Activated CD8-positive, alpha-beta T cell treated with anti-CD3 and anti-CD28 coated beads for 36 hours (primary cell): ENCODE measurements at places on chromosomes 3 and 15. TPM values are rescaled to one million over a fixed set of nuclear protein-coding genes. Genes with fewer than 3 reads are reported as not detected.

The CYP8B1 gene
- total RNA-seq, result not detected

DNA sequence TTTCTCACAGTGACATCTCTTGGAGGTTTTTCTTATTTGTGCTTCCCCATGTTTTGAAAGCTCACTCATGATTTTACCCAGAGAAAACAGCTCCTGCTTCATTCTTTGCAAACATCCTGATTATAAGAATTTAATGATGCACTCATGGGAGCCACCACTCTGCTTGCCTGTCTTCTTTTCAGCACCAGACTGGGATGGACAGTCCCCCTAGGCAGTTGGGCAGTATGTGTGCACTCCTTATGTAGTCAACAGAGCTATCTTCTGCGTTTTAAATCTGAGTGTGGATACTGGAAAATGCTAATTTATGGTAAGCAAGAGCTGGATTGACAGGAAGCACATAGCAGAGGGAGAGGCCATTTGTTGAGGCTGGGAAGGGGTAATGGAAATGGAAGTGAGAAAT is 276.1 kb downstream of the AGBL1 start:
- DNase-seq, result no peak
- no peak overlapping the region for H3K27ac ChIP-seq
- H3K36me3 ChIP-seq, result no peaks in the 10 kb centered on the region
- H3K4me1 ChIP-seq, result no peaks in the 10 kb centered on the region
- no peaks in the 10 kb centered on the region for H3K27me3 ChIP-seq

- no peak for DNase-seq
- no peaks in the 10 kb centered on the region for H3K4me1 ChIP-seq
- H3K27me3 ChIP-seq, result no peaks in the 10 kb centered on the region
- no peaks in the 10 kb centered on the region for H3K36me3 ChIP-seq
- H3K4me3 ChIP-seq, result no peak overlapping the region
Measured at GRCh38 chr3:70383360-70383831, 71.0 kb upstream of the MDFIC2 start.

The RTP1 gene
- total RNA-seq, result not detected

GRCh38 chr3:53243165-53243564 is 12.7 kb downstream of the TKT start:
- no peak overlapping the region for H3K27ac ChIP-seq
- no peaks in the 10 kb centered on the region for H3K27me3 ChIP-seq
- H3K4me1 ChIP-seq, result peaks cover 17% of the 10 kb centered on the region
- H3K4me3 ChIP-seq, result no peak overlapping the region

GRCh38 chr3:141452045-141452444 is 34.8 kb upstream of the RASA2 start:
- no peak overlapping the region for H3K4me3 ChIP-seq
- H3K36me3 ChIP-seq, result no peaks in the 10 kb centered on the region
- H3K27ac ChIP-seq, result no peak overlapping the region
- DNase-seq, result peak; percentile 63
- no peaks in the 10 kb centered on the region for H3K27me3 ChIP-seq

- no peak overlapping the region for H3K4me3 ChIP-seq
- H3K36me3 ChIP-seq, result no peaks in the 10 kb centered on the region
- H3K27ac ChIP-seq, result no peak overlapping the region
- DNase-seq, result peak; percentile 50
- H3K27me3 ChIP-seq, result peaks cover 4% of the 10 kb centered on the region
- peaks cover 8% of the 10 kb centered on the region for H3K4me1 ChIP-seq
Measured at GRCh38 chr3:122661633-122662032, 19.0 kb upstream of the PARP14 start.

DNA sequence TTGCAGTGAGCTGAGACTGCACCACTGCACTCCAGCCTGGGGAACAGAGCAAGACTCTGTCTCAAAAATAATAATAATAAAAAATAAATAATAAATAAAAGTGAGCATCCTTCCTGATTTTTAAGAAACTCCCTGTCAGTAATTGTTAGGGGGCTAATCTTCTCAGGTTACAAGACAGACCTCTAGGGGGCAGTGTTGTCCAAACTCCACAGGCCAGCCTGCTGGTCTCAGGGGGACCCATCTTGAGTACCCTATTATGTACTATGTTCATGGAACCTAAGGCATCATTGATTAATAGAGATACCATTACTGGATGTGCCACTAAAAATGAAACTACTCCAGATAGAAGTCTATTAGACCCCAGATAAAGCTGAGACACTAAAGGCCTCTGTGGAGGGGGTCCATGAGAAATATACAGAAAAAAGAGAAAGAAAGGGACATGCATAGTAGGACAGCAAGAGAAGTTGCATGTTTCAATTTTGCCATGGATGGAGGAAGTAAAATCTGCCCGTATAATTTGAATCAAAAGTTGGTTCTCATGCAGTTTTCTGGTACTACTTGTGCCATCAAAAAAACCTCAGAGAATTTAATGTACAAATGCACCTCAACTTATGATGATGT is 85.5 kb upstream of the CDV3 start:
- H3K36me3 ChIP-seq, result no peaks in the 10 kb centered on the region
- no peak overlapping the region for H3K27ac ChIP-seq
- no peak overlapping the region for H3K4me3 ChIP-seq
- peaks cover 56% of the 10 kb centered on the region for H3K4me1 ChIP-seq
- no peaks in the 10 kb centered on the region for H3K27me3 ChIP-seq

The PXK gene
- total RNA-seq, result 22.2 TPM

- H3K36me3 ChIP-seq, result no peaks in the 10 kb centered on the region
- H3K27ac ChIP-seq, result peak overlapping the region; percentile 76
- peaks cover 42% of the 10 kb centered on the region for H3K4me1 ChIP-seq
- peaks cover 92% of the 10 kb centered on the region for H3K27me3 ChIP-seq
- H3K4me3 ChIP-seq, result peak overlapping the region; percentile 77
Measured at GRCh38 chr15:59997070-59997701, 6.9 kb upstream of the FOXB1 start.

DNA sequence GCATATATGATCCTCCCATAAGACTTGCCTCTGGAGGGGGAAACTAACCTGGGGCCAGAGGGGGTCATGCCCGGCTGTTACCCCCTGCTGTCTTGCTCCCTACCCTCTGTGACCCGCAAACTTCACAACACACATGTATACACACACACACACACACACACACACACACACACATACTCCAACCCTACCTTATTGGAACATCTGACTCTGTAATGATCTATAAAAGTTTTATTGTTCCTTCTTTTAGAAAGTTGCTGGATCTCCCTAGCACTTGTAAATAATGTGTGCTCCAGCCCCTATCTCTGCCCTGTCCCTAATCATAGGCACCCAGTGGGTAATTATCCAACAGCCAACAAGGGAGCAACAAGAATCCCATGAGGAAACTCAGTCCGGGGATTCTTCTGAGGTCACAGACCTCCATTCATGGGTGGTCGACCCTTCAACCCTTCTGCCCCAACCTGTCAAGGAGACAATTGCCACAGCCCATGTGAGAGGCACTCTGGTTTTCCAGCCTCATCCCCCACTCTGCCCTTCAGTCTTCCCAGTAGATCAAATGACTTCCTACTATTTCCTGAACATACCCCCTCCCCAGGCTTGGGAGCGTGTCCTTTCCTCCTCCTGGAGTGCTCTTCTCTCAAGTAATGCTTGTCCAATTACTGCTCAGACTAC is 14.0 kb upstream of the TPM1 start:
- no peak overlapping the region for H3K4me3 ChIP-seq
- H3K27ac ChIP-seq, result no peak overlapping the region
- DNase-seq, result no peak
- H3K4me1 ChIP-seq, result no peaks in the 10 kb centered on the region
- peaks cover 12% of the 10 kb centered on the region for H3K27me3 ChIP-seq

The SLC28A2 gene
- not detected for total RNA-seq

The LRRIQ4 gene
- total RNA-seq, result not detected

GRCh38 chr3:177561365-177561764 is 364.1 kb upstream of the TBL1XR1 start:
- H3K27ac ChIP-seq, result no peak overlapping the region
- no peak overlapping the region for H3K4me3 ChIP-seq
- DNase-seq, result no peak
- no peaks in the 10 kb centered on the region for H3K36me3 ChIP-seq

DNA sequence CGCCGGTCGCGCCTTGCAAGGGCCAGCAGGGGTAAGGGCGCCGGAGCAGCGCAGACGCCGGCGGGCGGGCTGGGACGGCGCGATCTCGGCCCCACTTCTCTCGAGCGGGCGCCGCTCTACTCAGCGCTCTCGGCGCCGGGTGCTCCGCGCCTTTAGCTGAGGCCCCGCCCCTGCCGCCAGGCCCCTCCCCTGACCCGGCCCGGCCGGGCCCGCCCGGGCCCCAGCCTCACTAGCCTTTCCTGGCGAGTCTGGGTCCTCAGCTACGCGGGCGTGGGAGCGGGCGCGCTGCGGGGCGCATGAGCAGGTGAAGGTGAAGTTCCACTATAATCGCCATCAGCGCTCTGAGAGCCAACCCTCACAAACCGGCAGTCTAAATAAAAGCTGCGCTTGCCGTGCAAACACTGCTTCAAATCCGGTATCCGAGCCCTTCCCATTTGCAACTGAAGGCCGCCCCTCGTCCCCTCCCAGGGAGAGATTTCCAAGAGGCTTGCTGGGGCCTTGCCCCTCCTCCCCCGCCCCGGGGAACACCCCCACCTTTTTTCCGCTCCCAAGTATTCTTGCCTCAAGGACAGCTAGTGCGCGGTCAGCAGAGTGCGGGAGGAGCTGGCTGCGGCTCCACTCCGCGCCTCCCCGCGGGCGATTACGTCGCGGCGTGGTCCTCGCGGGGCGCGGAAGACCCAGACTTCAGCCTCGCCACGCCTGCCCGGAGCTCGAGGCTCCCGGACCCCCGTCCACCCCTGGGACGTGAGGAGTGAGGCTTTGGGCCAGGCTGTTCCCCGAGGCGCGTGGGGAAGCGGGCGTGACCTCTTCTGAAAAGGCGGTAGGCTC is at the start of gene RPP25:
RPP25 (minus strand) TSS at position 125 of the 828 bp plus-strand sequence. CDS start 189 bp downstream, outside the sequence.
- DNase-seq, result peak; percentile 74
- H3K36me3 ChIP-seq, result no peaks in the 10 kb centered on the region
- H3K27ac ChIP-seq, result no peak within 1 kb of the TSS
- peak within 1 kb of the TSS; percentile 69 for H3K4me3 ChIP-seq
- peaks cover 54% of the 10 kb centered on the region for H3K4me1 ChIP-seq

The PLS1 gene
- total RNA-seq, result 4.7 TPM

- no peak for DNase-seq
- H3K4me1 ChIP-seq, result peaks cover 27% of the 10 kb centered on the region
- H3K4me3 ChIP-seq, result no peak overlapping the region
- peaks cover 43% of the 10 kb centered on the region for H3K36me3 ChIP-seq
- H3K27me3 ChIP-seq, result no peaks in the 10 kb centered on the region
- peak overlapping the region; percentile 2 for H3K27ac ChIP-seq
Measured at GRCh38 chr3:14458434-14459275, 56.2 kb downstream of the SLC6A6 start.

The IRAK2 gene
- 3.0 TPM for total RNA-seq

DNA sequence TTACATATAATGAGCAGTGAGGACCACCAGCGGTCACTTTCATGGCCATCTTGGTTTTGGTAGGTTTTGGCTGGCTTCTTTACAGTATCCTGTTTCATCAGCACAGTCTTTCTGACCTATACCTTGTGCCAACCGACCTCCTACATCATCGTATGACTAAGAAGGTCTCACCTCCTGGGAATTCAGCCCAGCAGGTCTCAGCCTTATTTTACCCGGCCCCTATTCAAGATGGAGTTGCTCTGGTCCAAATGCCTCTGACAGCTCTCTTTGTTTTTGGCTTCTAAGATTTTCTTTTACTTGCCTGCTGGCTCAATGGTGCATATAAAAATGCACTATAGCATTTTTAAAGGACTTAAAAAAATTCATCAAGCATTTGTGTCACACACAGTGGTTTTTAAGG is 3.2 kb upstream of the MME start:
- H3K36me3 ChIP-seq, result no peaks in the 10 kb centered on the region
- H3K27me3 ChIP-seq, result peaks cover 31% of the 10 kb centered on the region
- no peak overlapping the region for H3K4me3 ChIP-seq
- no peak for DNase-seq

DNA sequence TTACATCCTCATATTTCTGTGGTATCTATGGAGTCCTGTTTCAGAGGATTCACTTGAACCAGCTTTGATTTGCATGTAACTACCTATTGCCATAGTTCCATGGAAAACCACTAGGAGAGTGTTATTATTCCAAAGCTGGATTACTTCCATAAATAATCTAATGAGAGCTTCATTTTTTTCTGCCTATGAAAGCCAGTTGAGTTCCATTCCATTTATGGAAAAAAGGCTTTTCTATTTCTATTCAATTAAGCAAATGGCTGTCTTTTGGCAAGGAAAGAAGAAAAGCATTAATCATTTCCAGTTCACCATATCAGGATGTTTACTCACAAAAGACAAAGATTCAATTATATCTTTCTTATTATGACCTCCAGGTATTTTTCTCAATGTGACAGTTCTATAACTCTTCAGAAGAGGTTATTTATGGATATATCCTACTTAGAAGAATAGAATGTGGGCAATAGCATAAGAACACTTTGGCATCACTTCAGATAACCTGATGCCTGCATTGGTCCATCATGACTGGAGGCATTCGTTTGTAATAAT is 259.9 kb upstream of the ZPLD1 start:
- no peak overlapping the region for H3K4me3 ChIP-seq
- H3K36me3 ChIP-seq, result no peaks in the 10 kb centered on the region
- no peak for DNase-seq
- H3K27ac ChIP-seq, result no peak overlapping the region
- peaks cover 3% of the 10 kb centered on the region for H3K4me1 ChIP-seq
- peaks cover 2% of the 10 kb centered on the region for H3K27me3 ChIP-seq

- H3K4me1 ChIP-seq, result peaks cover 4% of the 10 kb centered on the region
- H3K36me3 ChIP-seq, result no peaks in the 10 kb centered on the region
- no peaks in the 10 kb centered on the region for H3K27me3 ChIP-seq
- H3K27ac ChIP-seq, result no peak overlapping the region
- no peak overlapping the region for H3K4me3 ChIP-seq
Measured at GRCh38 chr3:156727519-156728205, 53.3 kb downstream of the TIPARP start.

The RETNLB gene
- total RNA-seq, result not detected

- H3K4me3 ChIP-seq, result no peak overlapping the region
- H3K36me3 ChIP-seq, result peaks cover 44% of the 10 kb centered on the region
- H3K27me3 ChIP-seq, result no peaks in the 10 kb centered on the region
- H3K27ac ChIP-seq, result peak overlapping the region; percentile 73
- no peak for DNase-seq
- peaks cover 79% of the 10 kb centered on the region for H3K4me1 ChIP-seq
Measured at GRCh38 chr3:71251156-71251775, 332.3 kb downstream of the FOXP1 start.

DNA sequence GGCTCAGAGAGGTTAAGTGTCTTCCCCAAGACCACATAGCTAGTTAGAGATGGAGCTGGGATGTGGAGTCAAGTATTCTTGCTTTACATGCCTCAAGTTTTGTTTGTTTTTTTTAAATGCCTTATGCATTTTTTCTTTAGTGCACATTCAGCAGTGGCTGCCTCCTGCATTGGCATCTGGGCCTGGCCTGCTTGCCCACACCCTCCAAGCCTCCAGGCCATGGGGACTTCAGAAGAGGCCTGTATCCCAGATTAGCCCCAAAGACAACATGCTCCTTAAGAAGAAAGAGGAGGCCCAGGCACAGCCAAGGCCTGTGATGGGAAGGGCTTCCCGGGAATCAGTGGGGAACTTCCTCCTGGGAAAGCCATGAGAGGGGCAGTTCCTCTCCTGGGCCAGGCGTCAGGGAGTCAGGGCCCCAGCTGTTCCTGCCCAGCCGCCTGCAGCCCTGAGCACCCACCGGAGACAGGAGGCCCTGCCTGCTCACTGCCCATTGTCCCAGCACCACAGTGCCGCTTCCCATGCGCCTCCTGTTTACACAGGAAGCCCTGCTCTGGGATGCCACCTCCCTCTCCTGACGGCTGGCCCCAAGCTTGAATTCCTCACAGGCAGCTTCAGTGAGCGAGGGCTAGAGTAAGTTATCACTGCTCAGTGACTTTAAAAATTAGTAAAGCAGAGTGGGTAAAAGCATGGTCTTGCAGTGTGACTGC is 16.0 kb downstream of the FOXL2NB start:
- H3K4me3 ChIP-seq, result no peak overlapping the region
- peaks cover 47% of the 10 kb centered on the region for H3K27me3 ChIP-seq
- no peak for DNase-seq
- peaks cover 9% of the 10 kb centered on the region for H3K4me1 ChIP-seq

GRCh38 chr3:47578691-47579632 is at the start of gene CSPG5:
TSS of gene CSPG5 (minus strand) at chr3:47578865. CDS start at chr3:47578693, 172 bp downstream.
- no peak within 1 kb of the TSS for H3K27ac ChIP-seq
- no peaks in the 10 kb centered on the region for H3K36me3 ChIP-seq
- peaks cover 20% of the 10 kb centered on the region for H3K27me3 ChIP-seq
- peak within 1 kb of the TSS; percentile 60 for H3K4me3 ChIP-seq
